Prostate gland (tissue), 2 donors: ENCODE measurements at places on chromosomes 6 and 20. TPM values are rescaled to one million over a fixed set of nuclear protein-coding genes. Genes with fewer than 3 reads are reported as not detected.

Gene DOK5
- total RNA-seq = 0.14 TPM

- H3K4me1 ChIP-seq = no peaks in the 10 kb centered on the region
- H3K36me3 ChIP-seq = no peaks in the 10 kb centered on the region
- no peak overlapping the region for H3K4me3 ChIP-seq
These were observed 69.7 kb upstream of the ADTRP start for GRCh38 chr6:11848346-11848651.

DNA sequence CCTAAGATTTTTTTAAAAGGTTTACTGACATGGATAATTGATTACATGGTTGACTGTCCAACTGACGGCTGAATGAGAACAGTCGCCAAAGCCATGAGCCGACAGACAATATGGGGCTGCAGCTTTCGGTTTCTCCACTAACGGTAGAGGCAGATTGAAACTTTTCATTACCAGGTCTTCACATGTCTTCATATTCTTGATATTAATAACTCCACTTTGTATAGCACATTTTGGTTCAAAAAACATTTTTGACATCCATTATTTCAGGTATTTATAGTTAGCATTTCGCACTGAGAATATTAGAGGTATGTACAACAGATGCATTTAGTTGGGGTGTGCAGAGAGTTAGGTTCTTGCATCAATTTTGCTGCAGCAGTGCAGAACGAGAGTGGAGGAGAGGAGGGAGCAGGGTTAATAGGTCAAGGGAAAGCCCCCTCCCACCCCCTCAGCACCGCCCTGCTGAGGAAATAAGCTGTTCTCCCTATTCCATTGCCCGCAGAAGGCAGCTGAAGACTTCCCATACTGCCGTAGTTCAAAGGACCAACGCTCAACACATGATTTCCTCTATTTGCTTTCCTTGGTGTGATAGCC lies 73.6 kb upstream of the ADTRP start:
- H3K27me3 ChIP-seq = no peaks in the 10 kb centered on the region
- no peak for DNase-seq
- no peak overlapping the region for H3K27ac ChIP-seq
- H3K36me3 ChIP-seq = no peaks in the 10 kb centered on the region

DNA sequence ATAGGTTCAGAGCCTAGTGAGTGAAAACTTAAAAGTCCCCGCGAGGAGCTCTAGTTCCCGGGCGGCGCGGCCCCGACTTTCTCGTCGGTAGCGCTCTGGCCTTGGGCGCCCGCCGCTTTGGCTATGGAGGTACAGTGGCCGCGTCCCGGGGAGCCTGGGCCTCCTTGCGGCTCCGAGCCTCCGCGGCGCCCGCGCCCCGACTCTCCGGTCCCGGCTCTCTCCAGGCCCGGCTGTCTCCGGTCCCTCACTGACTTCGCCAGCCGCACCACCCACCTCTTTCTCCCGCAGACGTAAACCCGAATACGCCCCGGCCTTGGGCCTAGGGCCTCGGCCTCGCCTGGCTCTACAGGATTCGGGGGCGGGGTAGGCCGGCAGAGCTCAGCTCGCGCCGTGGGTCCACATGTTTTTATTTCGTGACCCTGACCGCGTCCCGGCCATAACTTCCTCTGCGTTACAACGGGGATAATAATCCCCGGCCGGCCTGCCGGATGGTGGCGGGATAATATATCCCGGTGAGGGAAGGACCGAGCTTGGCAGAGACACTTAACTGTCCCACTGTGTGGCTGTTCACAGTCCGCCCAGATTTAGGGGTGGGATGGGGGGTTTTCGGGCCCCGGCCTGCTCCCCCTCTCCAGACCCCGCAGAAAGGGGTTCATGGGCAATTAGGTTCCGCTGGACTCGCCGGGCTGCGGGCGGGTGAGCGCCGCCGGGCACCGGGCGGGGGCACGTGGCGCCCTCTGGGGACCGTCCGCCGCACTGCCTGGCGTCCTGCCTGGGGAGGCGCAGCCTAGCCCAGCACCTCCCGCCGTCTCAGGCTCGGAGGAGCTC lies 10.0 kb upstream of the TBX18 start:
- H3K4me1 ChIP-seq = no peaks in the 10 kb centered on the region
- H3K27ac ChIP-seq = no peak overlapping the region
- H3K4me3 ChIP-seq = no peak overlapping the region
- peaks cover 36% of the 10 kb centered on the region for H3K27me3 ChIP-seq
